ENCODE measurements at places on chromosomes 7 and 10.
A peak's percentile ranks its signal among the peaks of the same experiment; 100 is the strongest.

- DNase-seq = no peak
Observed at GRCh38 chr10:104666106-104666505, 25.0 kb downstream of the SORCS3 start.

GRCh38 chr10:72840319-72840718, 53.2 kb upstream of the OIT3 start:
- DNase-seq = no peak

DNA sequence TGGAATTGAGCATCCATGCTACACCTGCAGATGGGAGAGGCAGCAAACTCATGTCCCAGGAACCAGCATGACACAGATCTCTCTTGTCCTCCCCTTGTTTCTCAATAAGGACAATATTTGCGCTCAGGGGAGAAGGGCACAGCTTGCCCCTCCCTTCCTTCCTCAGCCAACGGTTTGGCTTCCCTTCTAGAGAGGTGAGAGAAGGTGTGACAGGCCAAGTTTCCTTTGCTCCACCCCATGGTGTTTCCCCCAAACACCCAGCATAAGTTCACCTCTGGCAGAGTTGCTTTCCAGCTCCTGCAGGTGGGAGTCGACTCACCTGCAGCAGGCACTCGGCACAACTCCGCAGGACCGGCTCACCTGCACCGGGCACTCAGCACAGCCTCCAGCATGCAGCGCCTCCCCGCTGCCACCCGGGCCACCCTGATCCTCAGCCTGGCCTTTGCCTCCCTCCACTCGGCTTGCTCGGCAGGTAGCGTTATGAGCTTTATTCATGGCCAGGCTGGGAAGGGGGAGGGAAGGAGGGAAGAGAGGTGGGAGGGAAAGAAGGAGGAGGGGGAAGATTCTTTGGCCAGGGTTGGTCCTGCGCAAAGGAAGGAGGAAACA, at the start of the genes ATP6V0A4 and TMEM213:
TSS of gene ATP6V0A4 (minus strand) at position 482 of the 606 bp plus-strand sequence. CDS start 26,949 bp downstream, outside the sequence.
TSS of gene TMEM213 (plus strand) at position 280 of the 606 bp plus-strand sequence. CDS start at position 391, 111 bp downstream.
- no peak for DNase-seq

- no peak for DNase-seq
Observed at GRCh38 chr10:48740988-48741387, 56.3 kb downstream of the WDFY4 start.

DNA sequence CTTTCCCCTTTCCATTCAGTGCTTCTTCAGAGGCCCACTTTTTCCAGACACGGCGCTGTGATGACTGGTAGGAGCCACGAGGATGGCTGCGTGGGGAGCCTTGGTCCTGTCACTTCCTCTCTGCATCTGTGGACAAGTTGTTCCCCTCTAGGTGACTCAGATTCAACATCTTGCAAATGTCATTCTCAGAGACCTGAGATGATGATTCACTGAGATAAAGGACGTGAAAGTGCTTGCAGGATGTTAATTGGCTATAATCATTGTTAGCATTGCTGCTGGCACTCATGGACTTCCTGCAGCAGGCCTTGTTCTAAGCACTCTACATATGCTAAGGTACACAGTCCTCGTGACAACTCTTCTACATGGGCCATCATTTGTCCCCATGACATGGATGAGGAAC, 489.8 kb upstream of the ZMIZ1 start:
- peak; percentile 24 for DNase-seq

DNA sequence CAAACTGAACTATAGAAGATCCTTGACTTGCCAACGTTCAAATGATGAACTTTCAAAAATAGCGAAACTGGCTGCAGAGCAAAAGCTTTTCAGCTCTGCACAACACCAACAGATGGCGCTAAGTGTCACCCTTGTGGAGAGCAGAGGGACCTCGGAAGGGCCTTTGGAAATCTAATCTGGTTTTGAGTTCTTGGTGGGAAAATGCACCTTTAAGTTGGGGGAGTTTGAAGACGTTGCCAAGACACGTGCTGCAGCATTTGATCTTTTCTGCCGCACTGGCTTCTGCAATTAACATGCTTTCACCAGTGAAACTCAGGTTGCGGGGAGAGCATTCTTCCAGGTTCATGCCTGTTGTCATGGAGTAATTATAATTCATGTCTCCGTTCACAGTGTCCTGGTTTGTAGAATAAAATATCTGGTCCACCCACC, 26.3 kb upstream of the WDR11 start:
- peak; percentile 32 for DNase-seq

DNA sequence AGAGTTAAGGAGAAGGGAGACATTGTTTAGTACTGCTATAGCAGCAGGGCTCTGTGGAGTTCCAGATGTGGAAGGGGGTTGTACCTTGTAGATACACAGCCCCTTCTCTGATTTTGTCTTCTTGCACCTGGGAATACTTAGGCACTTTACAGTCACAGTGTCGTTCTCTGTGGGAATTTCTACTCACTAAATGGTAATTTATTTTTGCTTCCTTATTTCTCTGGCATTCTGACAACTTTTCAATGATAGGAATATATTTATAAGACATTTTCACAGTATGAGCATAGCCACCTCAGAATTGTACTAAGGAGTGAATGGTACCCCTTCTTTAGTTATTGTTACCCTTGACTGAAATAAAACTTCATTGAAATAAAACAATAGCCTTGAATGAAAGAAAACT, 132.8 kb downstream of the SUGCT start:
- no peak for DNase-seq

Measured in GM23248 (cell line).